Cortex of kidney (tissue), 1 donor: ENCODE measurements at places on chromosomes 7 and 10.

DNA sequence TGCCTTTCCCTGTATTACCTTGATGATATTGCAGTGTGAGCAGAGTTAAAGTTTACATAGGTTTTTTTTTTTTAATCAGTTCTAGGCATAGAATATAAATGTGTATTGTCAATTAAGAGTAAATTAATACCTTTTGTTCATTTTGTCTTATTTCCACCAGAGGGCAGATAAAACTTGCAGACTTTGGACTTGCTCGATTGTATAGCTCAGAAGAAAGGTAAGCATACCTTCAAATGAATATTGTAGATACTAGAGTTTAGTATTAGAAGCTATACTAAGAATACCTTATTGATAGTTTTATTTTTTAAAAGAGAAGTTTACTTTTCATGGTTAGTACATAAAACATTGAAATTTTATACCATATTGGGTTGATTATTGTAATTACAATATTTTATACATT lies 86.8 kb downstream of the MPLKIP start:
- no peak for DNase-seq

GRCh38 chr10:110456046-110456445 lies 41.7 kb upstream of the DUSP5 start:
- no peak for DNase-seq

GRCh38 chr7:97226541-97226940 lies 109.0 kb downstream of the SDHAF3 start:
- DNase-seq = no peak

DNA sequence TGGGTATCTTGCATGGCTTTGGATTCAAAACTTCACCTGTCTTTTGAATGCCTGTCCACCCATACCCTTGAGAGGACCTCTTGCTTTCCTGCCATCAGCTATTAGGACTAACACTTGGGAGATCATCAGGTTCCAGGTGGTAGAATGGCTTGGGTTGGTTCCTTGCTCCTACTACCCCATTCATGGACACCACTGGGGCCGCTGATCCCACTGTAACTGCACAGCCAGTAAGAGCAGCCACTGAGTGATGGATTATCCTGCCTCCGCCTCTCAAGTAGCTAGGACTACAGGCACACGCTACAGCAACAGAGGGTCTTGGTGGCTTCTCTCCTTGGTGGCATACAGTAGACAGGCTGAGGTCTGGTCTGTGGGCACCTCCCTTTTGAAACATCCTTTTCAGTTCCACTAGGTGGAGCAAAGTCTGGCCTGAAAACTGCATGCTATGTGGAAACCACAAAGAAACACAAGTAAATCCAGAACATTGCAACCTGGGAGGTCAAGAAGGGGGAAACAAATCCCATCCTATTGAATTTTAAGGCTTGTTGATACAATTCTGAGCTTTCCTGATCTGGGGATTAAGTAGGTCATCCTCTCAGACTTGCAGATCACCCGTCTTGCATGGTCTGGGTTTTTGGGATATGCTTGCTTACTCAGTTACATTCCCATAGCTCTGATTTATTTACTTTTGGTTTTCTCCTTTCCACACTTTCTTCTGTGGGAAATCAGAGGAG lies 9.4 kb downstream of the WBP1L start:
- DNase-seq = no peak

DNA sequence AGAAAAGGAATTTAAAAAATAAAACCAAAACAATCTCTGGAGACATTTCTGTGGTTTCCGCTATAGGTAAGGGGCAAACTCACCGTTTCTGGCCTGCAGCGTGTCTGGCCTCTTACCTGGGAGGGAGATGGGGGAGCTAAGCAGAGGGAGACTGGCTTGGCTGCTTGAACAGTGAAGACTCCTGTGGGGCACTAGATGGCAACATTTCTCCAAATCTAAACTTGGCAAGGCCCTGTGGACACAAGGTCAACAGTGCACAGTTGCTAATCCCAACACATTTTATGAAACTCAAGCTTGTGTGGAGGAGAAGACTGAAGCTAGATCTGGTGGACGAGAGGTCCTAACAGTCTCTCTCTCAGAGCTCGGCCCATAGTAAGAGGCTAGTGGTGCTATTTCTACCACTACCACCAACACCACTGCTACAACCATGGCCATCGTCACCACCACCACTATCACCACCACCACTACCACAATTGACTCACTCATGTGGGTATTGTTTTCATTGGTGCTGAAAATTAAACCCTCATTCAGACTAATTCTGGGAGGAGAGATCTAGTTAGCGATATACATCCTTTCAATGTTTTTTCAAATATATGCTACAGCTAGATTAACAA lies 28.4 kb upstream of the CDHR3 start:
- no peak for DNase-seq

- DNase-seq = no peak
Observed at GRCh38 chr7:35251606-35252310, 2.1 kb downstream of the TBX20 start.

- DNase-seq = no peak
Observed at GRCh38 chr10:65482848-65483247, 1443.0 kb upstream of the LRRTM3 start.

DNA sequence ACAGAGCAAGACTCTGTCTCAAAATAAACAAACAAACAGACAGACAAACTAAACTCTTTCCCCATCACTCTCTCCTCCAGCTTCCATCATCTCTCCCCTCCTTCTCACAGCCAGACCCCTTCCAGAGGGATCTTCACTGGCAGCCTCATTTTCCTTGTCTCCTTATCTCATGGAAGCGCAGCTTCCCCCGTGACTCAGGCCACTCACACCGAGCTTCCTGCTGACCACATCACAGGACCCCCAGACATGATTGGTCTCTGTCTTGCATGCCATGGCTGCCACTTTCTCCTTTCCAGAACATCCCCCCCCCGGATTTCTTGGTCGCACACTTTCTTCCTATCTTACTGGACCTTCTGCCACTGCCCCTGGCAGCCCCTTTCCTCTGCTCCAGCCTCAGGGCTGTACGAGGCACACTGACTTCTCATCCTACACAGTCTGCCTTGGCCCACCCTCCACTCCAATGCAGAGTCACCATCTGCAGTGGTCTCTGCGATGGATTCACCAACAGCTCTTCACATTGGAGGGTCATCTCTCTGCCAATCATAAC lies 4.9 kb upstream of the INSIG1 start:
- no peak for DNase-seq

DNA sequence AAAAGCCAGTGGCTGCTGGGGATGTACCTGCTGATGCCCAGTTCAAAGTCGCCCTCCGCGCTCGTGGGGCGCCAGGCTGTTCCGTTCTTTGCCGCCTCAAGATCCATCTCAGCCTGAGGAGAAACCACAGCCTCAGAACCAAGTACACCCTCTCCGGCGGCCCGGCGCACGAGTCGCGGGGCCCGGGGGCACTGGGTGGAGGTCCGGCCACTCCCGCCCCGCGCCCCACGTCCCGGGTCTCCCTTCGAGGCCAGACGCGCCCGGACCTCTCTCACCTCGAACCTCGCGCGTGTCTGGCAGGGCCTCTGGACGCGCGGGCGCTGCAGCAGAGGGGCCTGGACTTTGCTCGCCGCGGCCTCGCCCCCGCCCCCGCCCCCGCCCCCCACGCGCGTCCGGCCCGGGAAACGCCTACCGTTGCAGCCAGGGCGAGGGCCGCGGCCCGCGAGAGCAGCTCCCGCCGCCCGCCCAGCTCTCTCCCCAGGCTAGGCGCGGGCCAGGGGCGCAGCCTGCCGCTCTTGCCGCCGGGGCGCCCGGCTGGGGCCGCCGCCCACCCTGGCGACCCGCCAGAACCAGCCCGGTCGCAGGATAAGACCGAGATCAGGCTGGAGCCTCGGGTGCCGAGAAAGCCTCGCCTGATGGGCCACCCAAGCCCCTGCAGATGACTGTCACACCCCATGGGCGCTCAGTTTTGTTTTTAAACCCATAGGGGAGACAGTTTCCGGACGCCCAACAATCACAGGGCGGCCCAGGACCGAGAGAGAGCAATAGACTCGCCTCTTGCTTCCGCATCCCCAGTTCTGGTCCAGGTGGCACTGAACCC lies at the start of gene ABCB4:
TSS of gene ABCB4 (minus strand) at position 322 of the 820 bp plus-strand sequence. CDS start at position 107, 215 bp downstream.
- DNase-seq = no peak

- no peak for DNase-seq
Observed at GRCh38 chr7:132065989-132066603, 509.7 kb upstream of the PODXL start.

DNA sequence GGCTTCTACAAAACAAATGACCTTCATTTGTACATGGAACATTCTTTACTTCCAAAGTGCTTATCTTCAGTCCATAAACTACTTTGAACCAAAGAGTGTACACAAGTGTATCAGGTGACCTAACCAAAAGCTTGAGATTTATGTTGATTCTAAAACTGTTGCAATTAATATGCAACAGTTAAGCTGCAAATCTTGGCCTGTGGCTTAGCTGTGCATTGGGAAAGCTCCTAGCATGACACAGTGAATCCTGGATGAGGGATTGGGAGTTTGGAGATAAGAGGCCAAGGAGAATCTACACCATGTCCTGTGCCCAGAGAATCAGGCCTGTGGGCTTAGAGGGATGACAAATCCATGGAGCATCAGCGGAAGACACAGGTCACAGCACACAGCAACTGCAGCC lies 105.2 kb upstream of the GSDME start:
- DNase-seq = no peak

DNA sequence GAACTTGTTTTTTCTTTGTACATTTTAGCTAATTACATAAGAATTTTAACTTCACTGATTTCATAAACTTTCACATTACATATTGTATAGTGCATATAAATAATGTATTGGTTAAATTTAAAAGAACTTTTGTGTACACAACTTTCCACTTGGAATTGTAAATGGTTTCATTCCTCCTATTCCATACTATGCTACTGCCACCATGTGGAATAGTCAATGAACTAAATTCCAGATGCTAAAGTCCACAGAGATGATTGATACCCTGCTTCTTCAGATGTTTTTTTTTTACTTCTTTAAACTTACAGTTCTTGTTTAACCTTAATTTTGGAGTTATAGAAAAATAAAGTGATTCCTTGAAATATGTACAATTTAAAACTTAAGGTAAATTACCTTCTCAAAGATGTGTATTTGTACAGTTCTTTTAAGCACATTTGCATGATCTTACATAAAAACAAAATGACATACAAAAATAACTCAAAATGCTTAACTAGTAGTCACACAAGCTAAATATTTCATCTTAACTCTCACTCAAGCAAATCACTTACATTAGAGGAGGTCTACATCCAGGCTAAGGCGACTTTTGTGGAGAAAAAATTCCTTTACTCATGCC lies 247.6 kb upstream of the HGF start:
- no peak for DNase-seq

- no peak for DNase-seq
Observed at GRCh38 chr7:158431055-158431940, 156.3 kb downstream of the PTPRN2 start.

DNA sequence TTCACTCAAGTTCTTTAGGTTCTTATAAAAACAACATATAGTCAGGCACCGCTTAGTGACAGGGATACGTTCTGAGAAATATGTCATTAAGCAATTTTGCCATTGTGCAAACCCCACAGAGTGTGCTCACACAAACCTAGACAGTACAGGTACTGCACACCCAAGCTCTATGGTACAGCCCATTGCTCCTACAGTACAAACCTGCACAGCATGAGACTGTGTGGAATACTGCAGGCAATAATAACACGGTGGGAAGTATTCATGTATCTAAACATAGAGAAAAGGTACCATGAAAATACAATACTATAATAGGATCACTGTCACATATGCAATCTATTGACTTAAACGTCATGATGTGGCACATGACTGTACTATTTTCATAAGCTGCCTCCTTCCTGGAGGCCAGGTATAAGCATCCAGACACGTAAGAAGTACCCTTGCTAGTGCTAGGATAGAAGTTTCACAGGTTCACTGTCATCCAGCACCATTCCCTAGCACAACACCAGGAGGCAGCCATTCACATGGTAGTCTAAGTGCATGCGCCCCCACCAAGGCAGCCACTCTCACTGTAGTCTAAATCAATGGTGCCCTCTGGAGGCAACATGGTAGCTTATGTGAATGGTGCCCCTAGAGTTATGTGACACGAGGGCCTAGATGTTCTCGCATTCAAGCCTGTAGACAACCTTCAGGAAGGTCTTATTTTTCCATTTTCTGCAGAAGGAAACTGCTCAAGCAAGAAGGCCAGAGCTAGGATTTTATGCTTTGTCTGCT lies 98.5 kb downstream of the ARHGAP22 start:
- DNase-seq = no peak

GRCh38 chr7:3028071-3028757 lies 15.5 kb downstream of the CARD11 start:
- DNase-seq = no peak

- no peak for DNase-seq
Observed at GRCh38 chr10:91528768-91529167, 104.1 kb downstream of the PPP1R3C start.

DNA sequence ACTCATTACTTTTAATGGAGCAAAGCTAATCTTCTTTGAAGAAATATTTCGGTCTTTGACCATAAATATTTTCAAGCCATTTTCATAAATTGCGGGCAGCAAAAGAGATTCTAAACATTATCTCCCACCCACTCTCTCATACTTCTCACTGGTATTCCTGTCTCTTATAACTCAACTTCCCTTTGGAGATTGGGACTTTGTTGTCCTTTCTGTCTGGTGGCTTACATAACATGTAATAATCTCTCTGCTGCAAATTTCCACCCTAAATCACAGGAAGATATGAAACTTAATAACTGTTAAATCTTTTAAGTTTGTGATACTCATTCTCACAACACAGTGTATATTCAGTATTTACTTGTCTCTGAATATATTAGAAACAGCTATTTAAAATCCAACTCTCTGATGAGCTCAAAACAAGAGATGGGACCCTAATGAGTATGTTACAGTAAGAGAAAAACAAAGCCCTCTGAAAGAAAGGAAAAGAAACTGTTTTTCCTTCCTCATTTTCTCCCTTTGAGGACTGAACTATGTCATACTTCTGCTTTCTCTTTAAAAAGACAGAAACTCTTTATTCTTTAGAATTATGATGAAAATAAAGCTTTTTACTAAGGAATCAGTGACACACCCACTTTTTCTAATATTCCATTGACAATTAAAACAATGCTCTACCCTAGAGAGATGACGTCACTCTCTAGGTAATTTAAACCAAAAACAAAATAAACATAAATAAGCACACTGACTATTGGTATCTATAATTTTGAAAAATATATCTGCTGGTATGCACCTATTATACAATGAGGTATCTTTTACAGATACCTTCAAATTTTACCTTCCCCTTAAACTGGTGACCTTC lies 14.7 kb downstream of the CALCR start:
- no peak for DNase-seq

GRCh38 chr7:55245271-55245723 lies 119.8 kb upstream of the LANCL2 start:
- DNase-seq = no peak

DNA sequence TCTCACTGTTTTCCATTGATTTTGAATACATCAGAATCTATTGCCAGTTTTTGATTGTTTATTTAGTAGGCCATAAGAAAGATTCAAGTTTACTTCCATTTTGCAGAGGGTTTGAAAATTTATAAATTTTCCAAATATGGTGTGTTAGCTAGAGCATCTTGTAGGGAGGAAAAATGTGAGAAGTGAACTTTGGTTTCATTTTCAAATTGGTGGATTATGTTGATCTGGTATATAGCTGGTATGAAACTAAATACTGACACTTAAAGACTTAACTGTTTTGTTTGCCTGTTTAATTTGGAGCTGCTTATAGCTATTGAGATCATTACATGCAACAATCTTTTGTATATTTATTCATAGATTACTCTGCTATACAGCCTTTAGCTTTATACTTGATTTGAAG lies 108.1 kb downstream of the ADAM22 start:
- no peak for DNase-seq
